ENCODE measurements at places on chromosomes 7 and 10.

DNA sequence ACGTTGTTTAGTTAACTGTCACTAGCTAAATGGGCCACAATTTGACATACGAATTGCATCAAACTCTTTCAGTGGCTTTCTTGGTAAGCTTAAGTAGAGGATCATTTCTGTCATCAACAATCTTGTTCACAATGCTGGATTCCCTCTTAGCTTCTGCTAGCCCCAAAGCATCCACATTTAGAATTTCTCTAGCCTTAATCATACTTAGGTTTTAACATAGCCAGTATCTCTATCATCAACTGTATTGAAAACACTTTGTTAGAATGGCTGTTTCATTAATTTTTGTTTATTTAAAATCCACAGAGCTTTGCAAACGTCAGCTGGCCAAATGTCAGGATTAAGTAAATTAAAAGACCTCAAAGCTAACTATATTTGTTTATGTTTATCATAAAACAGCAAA is 41.1 kb downstream of the ABRAXAS2 start:
- no peak for DNase-seq

GRCh38 chr7:126411821-126412383 is 840.8 kb downstream of the GRM8 start:
- DNase-seq: no peak

- no peak for DNase-seq
Measured at GRCh38 chr7:147400925-147401324, 1189.6 kb upstream of the C7orf33 start.

DNA sequence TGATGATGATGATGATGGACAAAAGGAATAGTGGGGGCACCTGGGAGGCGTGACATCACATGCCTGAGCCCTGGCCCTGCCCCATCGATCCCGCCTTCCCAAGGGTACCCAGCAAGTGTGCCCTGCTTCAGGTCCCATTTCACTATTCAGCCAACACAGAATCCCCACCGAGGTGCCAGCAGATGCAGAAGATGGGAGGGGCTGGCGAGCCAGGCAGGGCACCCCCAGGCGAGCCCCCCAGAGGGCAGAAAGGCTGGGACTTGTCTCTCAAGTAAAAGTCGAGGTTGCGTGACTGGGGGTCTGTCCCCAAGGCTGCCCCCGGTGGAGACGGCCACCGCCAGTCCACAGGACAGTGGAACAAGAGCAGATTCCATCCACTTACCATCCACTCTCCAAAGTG is 57.5 kb downstream of the INSIG1 start:
- DNase-seq: no peak

DNA sequence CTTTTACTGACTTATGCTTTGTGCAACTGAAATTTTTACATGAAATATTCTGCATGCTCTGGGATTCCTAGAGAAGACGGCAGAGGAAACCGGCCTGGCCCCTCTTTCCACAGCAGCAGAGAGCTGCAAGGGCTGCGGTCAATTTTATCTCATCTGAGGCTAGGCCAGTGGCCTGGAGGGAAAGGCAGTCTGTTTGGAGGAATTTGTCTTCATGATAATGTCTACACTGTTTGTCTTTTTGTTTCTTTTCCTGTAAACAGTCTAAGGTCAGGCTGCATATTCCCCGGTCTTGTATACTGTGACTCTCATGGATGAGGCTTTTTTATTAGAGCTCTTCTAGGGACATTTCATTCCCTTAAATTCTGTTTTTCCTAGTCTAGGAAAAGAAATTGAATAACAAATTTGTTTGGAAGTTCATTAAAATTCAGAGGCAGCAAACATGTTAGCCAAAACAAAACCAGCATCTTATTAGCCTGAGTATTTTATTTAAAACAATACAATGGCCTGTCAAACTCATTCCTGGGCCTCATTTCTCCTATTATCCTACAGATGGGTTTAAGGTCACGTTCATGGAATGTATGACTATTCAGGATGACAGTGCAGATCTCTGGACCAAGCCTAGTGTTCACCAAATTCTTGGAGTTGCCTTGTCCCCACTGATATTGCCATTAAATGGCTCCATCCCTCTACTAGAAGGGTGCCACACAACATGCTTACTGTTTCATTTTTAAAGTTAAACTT is 26.4 kb downstream of the LAMB4 start:
- no peak for DNase-seq

DNA sequence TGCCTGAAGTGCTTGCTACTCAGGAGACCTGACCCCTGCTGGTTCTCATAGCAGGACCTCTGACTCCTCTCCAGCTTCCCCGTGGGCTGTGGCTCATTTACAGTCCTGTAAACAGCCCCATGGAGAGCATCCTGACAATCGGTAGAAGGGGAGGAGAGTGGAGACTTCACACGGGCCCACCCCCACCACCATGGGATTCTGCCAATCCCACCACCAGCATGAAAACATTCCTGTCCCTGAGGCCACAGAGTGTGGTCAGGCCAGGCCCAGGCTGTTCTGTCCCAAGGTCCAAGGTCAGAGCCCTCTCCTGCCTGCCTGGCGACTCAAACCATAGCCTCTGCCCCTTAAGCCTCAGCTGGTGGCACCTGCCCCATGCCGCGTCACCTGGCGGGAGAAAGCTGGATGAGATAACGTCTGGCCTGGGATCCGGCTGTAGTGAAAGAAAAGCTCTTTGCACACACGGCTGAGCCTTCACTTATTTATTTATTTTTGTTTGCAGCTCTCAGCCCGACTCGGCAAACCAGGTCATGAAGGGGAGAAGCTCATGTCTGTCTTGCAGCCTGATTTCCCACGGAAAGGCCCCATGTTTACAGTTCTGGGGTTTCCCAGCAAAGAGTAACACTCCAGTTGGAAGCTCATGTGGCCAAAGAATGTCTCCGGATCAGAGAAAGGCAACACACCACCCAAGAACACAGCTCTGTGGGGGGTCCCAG is 293.6 kb upstream of the ZMIZ1 start:
- DNase-seq: no peak

GRCh38 chr10:131746785-131747184 is 154.0 kb upstream of the PPP2R2D start:
- no peak for DNase-seq

GRCh38 chr10:5349362-5349761 is 15.4 kb upstream of the UCN3 start:
- DNase-seq: no peak

DNA sequence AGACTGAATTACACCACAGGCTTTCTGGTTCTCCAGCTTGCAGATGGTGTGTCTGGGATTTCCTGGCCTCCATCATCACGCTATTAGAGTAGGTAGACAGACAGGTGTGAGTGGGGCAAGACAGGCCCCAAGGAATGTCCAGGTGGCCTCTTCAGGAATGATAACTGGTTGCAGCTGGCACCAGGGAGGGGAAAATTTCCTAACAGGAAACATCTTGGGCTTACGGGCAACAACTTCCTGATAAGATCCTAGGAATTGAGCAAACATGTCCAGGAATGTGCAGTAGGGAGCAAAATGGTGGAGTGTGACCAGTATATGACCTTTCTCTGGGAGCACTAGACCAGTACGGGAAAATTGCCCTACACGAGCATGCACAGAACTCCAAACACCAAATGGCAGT is 11.3 kb downstream of the XRCC2 start:
- DNase-seq: no peak

DNA sequence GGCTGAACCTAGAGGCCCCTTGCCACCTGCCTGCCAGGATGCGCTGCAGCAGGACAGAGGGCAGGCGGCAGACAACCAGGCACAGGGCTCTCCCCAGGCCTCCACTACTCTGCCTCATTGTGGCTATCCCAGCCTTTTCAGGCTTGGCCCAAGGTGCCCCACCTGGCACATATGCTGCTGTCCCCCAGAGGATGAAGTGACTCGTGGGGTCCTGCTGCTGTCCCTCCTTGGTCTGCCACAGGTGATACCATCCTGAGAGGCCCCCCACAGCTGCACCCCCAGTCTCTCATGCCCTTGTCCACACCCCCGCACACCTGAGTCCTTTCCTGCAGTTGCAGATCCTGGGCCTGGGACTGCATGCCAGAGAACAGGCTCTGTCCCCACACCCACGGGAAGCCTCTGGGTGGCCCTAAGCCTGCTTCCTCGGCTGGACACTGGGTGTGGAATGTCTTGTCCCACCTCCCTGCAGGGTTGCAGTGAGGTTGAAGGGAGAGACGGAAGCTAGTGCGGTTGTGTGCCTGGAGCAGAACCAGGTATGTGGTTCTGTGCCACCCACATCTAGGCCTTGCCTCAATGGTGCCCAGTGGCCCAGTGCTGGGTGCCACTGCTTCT is 55.3 kb downstream of the RASGEF1A start:
- no peak for DNase-seq

DNA sequence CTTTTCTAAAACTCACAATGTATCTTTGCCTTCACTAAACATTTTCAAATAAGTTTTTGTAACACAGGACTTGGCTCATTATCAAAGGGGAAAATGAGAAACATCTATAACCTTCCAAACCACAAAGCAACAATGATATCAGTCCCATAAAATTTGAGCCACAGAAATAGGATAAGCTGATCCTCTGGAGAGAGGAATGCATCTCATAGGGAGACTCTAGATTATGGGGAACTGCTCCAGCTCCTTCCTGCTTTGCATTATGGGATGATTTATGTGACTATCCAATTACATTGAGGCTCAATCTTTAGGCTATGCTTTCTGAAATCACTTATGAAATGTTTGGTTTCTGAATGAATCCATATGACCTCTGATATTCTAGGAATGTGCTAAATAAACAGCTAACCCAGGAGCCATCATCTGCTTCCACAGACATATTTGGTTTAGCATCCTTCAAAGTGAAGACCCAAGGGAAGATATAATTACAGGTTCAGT is 70.4 kb downstream of the CUBN start:
- no peak for DNase-seq

GRCh38 chr7:117559391-117559790 is 79.6 kb downstream of the CFTR start:
- DNase-seq: no peak

DNA sequence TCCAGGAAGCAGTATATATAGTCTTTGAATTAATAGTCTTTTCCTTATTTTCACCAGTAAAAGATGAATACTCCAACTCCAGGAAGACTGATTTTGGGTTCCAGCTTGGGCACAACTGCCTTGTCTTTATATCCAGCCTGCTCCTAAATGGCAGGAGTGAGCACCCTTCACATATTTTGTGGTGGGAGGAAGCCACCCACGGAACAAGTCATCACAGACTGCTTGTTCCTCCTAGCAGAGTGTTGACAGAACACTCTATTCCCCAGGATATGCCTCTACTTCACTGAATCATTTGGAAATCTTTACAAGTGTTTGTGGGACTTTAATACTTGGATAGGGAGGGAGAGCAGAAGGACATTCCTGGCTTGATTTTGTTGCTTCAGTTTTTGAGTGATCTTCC is 31.7 kb downstream of the ITPRID1 start:
- DNase-seq: no peak

GRCh38 chr10:131277278-131277677 is 34.2 kb downstream of the TCERG1L start:
- no peak for DNase-seq

DNA sequence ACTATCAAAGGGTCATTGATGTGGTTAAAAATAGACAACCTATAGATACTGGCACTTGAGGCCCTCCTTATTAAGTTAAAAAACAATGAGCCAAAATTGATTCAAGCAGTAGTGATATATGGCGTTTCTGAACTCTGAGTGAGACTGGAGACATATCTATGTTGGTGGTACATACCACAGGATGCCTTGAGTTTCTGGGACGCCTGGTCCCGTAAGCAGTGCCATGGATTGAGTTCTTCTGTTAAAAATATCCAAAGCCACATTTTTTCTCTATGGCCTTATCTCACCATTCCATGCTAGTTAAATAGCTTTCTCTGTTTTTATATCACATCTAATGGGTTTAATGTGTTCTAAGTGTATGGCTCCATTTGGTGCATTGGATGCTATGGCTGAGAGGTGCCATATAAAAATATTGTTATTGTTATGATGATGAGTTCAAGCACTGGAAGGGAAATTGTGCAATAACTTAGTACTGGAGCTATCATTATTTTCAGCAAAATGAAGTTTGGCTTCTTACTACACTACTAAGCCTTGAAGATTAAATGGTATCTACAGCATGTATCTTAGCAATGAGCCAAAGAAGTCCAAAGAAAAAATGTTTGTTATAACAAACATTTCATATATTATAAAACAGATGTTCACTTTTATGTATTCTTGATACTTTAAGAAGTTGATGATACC is 713.9 kb downstream of the SUGCT start:
- DNase-seq: no peak

GRCh38 chr10:92290076-92290836 is 622 bp downstream of the CPEB3 start:
- DNase-seq: peak; percentile 31

GRCh38 chr10:53403688-53404087 is 631.1 kb upstream of the MBL2 start:
- peak; percentile 84 for DNase-seq

GRCh38 chr7:2956526-2957368 is 86.9 kb downstream of the CARD11 start:
- no peak for DNase-seq

DNA sequence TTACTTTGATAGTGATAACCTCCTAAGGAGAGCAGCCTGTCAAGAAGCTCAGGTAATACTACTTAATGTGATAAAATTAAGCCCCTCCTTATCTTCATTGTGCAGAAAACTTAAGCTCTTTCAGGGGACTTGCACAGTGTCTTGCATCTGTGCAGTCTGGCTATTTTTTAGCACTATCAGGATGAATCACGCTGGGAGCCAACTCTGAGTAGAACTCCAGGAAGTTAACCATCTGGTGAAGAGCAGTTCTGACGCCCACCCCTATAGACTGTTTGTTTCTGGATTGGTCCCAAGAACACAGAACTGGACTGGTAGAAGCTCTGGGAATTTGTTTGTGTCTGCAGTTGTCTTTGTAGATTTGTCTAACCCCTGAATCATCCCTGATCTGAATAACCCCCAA is 41.9 kb downstream of the AGK start:
- DNase-seq: no peak

- DNase-seq: no peak
Measured at GRCh38 chr7:47690902-47691558, 109.1 kb upstream of the TNS3 start.

DNA sequence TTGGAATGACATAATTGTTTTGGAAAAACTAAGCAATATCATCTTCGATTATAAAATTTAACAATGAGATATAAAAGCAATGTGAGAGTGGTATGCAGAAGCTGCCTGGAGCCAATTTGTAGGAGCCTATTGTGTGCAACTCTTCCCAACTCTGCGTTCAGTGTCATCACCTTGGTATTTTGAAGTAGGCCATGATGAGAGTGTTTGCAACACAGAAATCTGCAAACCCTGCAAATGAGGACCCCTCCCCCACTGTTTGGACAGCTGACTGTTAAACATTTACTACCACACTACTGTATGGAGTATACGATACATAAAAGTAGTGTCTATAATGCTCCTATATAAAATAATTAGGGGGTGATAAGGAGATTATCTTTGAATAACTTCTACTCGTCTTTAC is 531.3 kb downstream of the ATRNL1 start:
- no peak for DNase-seq

All from left ventricle myocardium inferior (tissue), 1 donor.